ENCODE measurements at places on chromosomes 12 and 14.

- DNase-seq: no peak
Measured at GRCh38 chr14:57714487-57714931, 151.4 kb downstream of the SLC35F4 start.

DNA sequence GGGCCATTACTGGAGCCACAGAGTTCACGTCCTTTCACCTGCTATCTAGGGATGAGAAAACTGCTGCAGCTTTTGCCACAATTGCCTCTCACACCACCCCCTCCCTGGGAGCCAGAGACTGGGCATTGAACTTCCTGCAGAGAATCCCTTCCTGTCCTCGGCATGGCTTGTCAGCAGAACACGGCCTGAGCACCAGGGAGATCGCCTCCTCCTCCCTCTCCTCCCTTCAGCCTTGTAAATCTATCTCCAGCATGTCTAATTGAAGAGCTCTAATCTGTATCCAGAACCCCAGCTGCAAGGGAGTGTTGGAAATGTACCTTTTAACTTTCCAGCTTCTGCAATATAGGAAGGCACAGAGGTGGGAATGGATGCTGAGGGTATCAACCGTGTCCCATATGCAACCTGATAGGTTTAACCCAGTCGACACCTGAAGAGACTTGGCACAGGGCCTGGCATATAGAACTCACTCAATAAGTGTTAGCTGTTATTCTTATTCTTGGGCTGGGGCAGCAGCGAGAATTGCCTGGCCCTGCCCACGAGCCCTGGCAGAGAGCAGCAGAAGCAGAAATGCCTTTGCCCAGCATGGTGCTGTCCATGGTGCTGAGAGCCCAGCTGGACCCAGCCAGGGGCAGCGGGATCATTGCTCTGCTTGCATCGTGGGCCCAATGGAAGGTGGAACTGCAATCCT lies 26.8 kb downstream of the TMEM63C start:
- peak; percentile 49 for DNase-seq

- no peak for DNase-seq
Measured at GRCh38 chr12:126404293-126404881, 1339.2 kb downstream of the AACS start.

- no peak for DNase-seq
Measured at GRCh38 chr12:117595751-117596150, 234.3 kb upstream of the NOS1 start.

DNA sequence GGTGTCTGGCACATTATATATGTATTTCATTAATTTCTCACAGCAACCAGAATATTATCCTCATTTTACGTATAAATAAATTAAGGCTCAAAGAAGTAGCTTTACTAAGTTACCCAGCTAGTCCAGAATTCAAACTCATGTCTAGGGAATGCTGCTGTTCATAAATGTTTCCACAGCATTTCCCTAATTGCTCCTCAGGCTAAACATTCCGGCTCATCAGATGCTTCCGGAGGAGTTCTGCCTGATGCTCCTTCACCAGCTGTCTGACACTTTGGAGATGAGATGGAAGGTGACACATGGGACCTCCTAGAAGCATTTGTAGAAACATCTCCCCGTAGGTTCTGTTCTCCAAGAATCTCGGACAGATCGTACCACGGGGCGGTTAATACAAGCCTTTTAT lies 12.1 kb downstream of the KRT85 start:
- DNase-seq: no peak

DNA sequence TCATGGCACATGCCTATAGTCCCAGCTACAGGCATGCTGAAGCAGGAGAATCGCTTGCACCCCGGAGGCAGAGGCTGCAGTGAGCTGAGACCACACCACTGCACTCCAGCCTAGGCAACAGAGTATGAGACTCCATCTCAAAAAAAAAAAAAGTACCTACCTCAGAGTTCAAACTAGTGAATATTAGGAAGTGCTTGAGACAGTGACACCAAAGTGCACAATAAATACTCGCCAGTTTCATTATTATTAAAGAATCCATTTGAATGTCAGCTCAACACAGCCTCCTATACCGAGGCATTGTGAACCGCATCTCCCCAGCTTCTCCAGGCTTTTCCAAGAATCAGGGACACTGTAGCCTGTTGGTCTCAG lies 5.0 kb downstream of the GAPDH start:
- DNase-seq: no peak

DNA sequence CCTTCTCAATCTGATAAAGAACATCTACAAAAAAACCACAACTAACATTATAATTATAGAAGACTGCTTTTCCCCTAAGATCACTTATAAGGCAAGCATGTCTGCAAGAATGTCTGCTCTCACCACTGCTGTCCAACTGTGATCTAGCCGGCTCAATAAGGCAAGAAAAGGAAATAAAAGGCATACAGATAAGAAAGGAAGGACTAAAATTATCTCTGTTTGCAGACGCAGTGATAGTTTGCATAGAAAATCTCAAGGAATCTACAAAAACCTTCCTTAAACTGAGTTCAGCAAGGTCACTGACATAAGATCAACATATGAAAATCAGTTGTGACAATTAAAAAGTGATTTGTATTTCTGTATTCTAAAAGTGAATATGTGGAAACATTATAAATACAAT lies 138.0 kb upstream of the EGLN3 start:
- DNase-seq: no peak

DNA sequence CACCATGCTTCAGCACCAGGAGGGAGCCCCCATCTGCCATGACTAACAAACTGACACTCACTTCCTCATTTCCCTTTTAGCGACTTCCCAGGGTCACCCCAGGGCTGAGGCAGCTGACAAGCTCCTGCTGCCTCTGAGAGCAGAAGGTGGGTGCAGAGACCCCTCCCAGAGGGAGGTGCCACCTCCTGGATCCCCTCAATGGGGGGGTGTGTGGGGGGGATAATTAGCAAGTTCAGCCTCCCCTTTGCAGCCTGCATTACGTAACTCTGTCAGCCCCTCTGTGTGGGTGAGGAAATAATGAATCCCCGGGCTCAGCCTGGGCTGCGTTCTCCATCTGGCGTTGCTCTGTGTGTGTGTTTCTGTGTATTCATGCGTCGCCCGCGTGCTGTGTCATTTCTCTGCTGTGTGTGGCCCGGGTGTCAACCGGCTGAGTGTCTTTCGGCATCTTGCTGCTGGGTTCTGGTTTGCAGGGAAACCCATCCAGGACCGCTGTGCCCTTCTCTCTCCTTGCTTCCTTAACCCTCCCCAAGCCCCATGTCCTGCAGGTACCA lies 28.0 kb downstream of the NOS1 start:
- DNase-seq: no peak

- DNase-seq: no peak
Measured at GRCh38 chr14:75614179-75614578, 35.8 kb downstream of the FLVCR2 start.

DNA sequence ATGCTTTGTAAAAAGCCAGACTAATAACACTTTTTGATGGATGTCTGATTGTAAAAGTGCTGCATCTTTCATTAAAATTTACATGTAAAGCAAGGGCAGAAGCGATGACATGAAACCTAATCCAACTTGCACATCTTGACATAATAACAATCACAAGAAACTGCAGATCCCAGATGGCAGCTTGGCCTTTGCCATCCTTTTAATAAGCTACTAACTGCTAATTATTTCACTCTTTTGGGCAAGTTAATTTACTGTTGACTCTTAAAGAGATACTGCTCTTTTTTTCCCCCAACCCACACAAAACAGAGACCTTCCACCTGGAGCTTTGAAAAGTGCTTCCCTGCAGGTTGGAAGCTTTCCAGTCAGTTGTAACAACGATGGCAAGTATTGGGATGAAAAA lies 137.5 kb downstream of the NRXN3 start:
- DNase-seq: no peak

DNA sequence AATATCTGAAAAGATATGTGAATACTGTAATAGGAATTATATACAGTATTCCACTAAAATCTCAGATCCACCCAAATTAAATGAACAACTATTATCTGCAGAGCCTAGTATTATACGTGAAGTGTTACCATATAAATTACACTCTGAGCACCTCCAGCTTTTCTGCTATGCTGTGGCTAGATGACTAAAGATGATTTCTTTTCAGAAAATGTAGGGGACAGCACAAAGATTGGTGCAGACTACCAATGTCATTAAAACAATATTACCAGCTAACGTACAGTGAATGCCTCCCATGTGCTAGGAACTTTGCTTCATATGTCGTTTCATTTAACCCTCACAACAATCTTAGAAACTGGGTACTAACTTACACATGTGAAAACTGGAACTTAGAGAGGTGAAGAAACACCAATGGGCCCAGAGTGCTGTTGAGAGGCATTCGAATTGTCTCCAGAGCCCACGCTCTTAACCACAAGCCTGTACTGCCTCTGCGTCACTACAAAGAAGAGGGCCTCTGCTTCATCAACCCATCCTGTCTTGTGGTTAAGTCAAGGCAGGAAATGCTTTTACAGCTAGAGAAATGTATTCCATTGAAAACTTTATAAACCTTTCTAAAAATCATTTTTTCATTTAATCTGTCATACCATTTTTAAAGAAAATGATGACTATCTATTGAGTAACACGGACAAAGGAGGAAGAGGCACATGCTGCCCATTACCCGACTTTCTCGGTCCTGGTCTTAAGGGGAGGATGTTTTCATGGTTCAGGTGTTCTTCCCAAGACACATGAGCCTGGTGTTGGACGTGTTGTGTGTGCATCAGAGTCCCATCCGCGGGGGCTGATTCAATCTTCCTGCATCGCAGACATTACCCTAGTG lies 1.3 kb downstream of the GPR65 start:
- DNase-seq: no peak

DNA sequence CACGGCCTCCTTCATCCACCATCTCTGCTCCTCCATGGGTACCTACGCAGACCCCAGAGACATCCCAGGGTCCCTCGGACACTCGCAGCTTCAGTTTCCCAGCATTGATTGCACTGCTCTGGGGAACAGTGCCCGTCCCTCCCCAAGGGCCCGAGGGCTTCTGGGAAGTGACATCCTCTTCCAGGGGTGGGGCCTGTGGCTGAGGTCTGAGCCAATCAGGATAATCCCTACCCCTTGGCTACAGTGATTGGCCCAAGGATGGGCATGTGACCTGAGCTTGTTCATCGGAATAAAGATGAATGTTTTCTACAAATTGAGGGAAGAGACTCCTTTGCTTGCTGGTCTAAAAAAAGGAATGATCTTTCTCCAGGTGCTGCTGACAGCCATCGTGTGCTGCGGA lies 37.3 kb upstream of the MYL2 start:
- no peak for DNase-seq

DNA sequence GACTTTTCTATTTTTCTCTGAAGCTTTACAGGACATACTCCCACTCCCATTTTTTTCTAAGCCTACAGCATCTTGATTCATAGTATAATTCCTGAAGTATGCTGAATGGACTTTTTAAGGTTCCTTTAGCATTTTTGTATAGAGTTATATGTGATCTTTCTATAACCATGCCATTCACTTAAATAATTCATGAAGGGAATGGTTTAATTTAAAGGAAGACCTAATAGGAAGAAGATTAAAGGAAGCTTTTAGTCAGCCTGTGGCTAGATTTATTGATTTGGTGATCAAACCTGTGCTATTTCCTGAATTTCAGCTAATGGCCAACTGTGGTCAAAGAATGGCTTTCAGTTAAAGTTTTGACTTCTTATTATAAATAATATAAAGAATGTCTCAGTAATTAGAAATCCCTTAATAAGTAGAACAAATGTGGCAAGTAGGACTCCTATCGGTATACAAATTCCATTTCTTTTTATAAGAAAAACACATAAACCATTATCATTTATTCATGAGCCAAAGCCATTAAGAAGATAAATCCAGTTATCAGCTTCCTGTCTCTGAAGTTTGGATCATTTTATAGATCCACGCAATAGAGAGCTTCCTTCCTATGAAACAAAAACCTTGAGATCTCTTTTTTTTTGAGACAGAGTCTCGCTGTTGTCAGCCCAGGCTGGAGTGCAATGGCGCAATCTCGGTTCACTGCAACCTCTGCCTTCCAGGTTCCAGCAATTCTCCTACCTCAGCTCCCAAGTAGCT lies 4.0 kb upstream of the MAPK1IP1L start:
- DNase-seq: no peak

DNA sequence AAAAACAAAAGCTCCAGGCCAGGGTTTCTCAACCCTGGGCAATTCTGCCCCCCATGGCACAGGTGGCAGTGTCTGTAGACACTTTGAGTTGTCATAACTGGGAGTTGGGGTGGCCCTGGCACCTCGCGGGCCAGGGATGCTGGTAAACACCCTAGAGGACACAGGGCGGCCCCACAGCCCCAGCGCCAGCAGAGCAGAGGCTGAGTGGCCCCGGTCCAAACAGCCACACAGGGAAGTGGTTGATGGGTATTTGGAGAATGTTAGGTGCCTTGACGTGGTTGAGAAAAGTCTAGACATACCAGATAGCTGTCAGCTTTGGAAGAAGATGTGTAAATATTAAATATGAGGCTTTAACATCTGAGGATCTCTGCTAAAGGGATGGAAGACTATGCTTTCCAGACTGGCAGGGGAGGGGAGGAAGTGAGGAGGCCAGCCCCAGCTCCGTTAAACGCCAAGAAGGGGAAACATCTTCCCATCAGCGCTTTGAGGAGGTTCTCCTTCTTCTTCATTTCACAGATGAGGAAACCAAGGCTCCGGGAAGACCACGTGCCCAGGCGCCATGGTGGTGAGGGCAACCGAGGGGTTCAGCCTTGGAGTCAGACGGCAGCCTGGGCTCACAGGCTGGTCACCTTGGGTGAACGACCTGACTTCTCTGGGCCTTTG lies 103.7 kb downstream of the SCARB1 start:
- no peak for DNase-seq

GRCh38 chr14:105481886-105482457 lies 4.7 kb upstream of the CRIP1 start:
- peak; percentile 98 for DNase-seq

GRCh38 chr12:121240484-121241101 lies 30.7 kb downstream of the P2RX4 start:
- peak; percentile 89 for DNase-seq

DNA sequence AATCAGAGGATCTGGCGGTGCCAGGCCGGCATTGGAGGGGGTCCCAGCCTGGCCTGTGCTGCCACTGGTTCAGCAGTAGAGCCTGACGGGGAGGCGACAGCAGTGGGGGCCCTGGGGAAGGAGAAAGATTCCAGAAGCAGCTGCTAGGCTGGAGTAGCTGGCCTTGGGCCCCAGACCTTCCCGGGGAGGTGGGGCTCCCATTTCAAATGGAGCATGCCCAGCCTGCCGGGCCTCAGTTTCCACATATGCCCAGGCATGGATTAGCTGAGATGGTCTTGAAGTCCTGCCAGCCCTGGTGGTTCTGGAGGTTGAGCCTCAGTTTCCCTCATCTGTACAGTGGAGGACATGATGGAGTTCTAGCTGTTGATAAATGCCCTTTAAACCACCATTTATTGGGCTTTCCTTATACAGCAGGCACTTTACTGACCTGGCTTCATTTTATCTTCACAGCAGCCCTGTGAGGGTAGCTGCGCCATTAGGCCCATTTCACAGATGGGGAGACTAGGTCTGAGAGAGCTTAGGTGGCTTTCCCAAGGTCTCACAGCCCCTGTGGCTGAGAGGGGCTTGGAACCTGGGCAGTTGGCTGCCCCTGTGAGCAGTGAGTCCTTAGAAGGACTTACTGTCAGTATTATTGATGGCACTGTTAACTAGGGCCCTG lies 21.8 kb downstream of the SH2B3 start:
- no peak for DNase-seq

DNA sequence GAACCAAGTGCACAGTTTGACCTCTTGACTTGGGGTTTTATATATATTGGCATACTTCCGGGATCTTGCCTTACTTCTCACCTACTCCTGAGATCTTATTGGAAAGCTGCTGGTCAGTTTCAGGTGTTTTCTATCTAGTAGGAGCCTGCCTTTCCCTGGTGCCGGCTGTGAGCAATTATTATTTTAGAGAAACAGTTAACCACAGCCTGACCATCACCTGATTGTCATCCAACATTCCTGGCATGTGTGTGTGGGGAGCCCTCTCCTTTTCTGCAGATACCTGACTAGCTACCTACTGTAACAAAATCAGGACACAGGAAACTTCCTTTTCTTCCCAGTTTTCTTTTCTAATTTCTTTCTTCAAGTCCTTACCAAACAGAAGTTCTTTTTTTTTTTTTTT lies 220.4 kb downstream of the ATP23 start:
- DNase-seq: no peak
